ENCODE measurements at places on chromosomes 16 and 17.

GRCh38 chr16:87851141-87851587 lies 18.1 kb downstream of the SLC7A5 start:
- DNase-seq, result no peak

- DNase-seq, result no peak
Observed at GRCh38 chr16:51549836-51550235, 398.8 kb upstream of the SALL1 start.

DNA sequence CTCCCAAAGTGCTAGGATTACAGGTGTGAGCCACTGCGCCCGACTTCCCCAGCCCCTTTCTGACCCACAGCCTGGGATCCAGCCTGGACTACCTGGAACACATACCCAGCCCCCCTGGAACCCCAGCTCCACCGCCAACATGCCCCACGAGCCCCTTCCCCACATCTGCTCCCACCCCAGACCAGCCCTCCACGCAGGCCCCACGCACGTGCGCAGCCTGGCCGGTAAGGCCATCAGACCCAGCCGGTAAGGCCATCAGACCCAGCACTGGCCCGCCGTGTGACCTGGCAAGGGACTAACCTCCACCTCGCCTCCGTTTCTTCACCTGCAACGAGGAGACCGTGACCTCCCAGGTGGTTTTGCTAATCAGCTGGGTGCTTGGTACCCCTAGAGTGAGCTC lies 46.5 kb downstream of the RPH3AL start:
- DNase-seq, result no peak

GRCh38 chr16:19859166-19859565 lies 25.5 kb downstream of the GPRC5B start:
- no peak for DNase-seq

GRCh38 chr16:49969091-49970030 lies 55.7 kb upstream of the CNEP1R1 start:
- no peak for DNase-seq

DNA sequence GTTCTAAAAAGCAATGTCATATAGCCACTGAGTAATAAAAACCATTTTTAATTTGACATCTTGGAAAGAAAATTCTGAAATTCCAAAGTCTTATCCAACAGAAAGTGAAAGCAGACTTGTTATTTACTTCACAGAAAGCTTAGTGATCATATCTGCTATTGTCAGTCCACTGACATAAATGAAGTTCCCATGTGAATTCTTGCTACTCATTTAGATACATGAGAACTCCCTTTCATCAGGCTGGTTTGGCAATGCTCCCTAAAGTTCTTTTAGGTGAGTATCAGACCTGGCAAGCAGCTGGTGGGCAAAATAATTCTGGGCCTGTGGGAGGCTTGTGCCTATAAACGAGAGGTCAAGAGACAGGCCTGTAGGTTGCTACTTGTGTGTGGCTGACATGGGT lies 23.4 kb downstream of the NME2 start:
- peak; percentile 11 for DNase-seq

GRCh38 chr16:80298676-80299075 lies 242.1 kb upstream of the DYNLRB2 start:
- DNase-seq, result no peak

GRCh38 chr17:60153606-60154390 lies 4.0 kb downstream of the CA4 start:
- DNase-seq, result no peak

GRCh38 chr17:79389896-79390295 lies 221.0 kb downstream of the RBFOX3 start:
- no peak for DNase-seq

Data from small intestine (tissue), 16 donors.